ENCODE measurements at places on chromosomes 16 and 17.

DNA sequence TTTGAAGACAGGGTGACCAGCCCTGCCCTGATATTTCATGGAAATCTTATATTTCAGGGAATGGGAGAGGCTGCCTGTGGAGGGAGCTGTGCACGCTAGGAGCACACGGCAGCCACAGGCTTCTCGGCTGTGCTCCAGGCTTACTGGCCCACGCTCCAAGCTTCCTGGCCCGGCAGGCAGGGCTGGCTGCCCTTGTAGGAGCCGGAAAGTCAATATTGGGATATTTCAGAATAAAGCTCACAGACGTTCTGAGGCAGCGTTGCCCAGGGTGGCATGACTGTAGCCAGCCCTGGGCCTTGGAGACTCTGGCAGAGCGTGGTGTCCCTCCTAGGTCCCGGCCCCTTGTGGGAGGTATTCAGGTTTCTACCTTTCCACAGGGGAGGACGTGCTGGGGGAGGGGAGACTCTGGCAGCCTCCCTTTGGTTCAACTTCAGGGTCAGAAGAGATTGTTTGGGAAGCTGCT is 95.6 kb downstream of the NPIPB11 start:
- no peak for DNase-seq

- no peak for DNase-seq
Observed at GRCh38 chr17:61806081-61806828, 57.1 kb downstream of the BRIP1 start.

GRCh38 chr16:3564130-3564888 is 12.9 kb downstream of the NLRC3 start:
- DNase-seq = no peak

GRCh38 chr17:50502301-50502990 is 5.8 kb upstream of the MYCBPAP start:
- no peak for DNase-seq

- no peak for DNase-seq
Observed at GRCh38 chr17:44539673-44540072, 17.6 kb upstream of the FZD2 start.

DNA sequence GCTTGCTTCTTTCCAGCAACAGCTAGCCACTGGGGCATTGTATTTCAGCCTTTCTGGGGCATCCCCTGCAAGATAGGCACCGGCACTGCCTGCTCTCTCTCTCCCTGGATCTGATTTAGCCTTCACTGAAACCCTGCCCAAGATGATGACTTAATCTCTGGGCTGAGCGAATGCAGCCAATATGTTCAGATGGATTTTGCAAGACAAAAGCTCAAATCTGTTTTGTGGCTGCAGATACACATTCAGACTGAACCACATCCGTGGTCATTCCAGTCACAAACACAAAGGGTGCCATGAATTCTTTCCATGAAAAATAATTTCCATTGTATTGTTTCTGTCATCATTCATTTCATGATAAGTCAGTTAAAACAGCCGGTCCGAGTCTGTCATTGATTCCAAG is 24.2 kb downstream of the SOST start:
- DNase-seq = no peak

DNA sequence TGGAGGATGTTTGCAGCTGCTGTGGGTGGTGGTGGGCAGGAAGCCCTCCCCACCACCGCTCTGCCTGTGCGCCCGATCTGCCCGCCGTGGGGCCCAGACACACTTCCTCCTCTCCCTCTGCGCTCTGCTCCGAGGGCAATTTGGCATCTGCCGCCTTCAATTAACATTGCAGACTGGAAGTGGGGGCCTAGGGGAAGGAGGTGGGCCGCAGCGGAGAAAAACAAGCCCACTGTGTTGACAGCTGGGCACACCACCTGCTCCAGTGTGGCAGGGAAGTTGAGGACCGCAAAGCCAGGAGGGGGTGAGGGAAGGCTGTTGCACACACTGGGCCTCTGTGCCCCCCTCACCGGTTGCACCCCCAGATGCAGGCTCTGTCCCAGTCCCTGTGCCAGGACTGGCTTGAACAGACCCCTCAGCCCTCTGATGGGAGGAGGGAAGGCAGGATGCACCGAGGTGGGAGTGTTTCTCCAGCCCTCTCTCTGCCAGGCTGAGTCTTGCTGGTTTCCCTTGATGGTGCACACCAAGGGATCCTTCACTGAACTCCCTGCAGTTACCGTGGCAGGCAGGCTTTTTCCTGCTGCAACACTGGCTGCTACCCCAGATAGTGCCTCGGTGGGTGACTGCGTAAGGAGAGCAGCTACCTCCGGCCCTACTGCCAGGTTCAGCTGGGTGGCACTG is 72.8 kb upstream of the MED9 start:
- peak; percentile 44 for DNase-seq

GRCh38 chr17:81427173-81428120 is 32.2 kb downstream of the BAHCC1 start:
- no peak for DNase-seq

DNA sequence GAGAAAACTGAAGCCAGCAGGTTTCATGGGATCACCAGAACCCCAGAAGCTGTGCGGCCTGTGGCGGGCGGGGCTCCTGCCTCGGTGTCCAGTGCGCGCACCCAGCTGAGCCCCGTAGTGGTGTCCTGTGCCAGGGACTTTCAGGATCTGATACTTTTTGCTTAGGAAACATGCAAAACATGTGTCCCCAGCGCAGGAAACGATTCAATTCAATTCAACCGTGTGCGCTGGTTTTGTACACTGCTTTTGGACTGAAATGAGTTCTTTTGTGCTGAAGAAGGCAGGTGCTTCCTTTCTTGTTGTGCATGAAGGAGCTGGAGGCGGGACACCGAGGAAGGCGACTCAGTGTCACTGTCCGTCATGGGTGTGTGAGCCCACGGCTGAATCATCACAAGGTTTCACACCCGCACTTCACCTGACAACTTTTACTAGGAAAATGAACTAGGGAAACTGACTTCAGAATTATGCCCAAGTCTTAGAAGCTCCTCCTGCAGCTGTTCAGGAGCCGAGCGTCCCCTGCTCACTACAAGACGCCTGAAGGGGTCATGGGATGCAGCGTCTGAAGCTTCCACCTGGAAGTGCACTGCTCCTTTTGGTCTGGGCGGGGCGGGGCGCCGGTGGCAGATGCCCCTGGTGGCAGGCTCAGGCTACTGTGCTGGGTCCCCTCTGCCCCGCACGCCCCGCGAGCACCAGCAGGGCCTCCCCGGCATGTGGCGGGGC is 31.4 kb upstream of the ZNF750 start:
- no peak for DNase-seq

DNA sequence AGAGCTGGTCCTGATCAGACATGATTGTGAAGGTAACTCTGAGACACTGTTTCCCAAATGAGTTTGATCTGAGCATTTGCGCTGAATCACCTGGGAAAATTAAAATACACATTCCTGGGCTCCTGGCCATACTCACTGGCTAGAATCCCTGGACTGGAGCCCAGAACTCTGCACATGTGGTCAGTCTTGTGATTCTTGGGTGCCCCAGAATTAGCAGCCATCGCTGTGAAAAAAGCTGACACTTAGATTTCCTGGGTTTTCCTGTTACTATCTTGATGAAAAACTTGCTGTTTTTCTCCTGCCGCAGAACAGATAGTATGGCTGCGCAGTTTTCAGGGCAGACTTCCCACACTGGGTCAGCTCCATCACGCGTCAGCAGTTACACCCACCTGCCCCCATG is 24.6 kb downstream of the NECAB2 start:
- no peak for DNase-seq

GRCh38 chr17:51013322-51013721 is 107.3 kb downstream of the SPAG9 start:
- no peak for DNase-seq

DNA sequence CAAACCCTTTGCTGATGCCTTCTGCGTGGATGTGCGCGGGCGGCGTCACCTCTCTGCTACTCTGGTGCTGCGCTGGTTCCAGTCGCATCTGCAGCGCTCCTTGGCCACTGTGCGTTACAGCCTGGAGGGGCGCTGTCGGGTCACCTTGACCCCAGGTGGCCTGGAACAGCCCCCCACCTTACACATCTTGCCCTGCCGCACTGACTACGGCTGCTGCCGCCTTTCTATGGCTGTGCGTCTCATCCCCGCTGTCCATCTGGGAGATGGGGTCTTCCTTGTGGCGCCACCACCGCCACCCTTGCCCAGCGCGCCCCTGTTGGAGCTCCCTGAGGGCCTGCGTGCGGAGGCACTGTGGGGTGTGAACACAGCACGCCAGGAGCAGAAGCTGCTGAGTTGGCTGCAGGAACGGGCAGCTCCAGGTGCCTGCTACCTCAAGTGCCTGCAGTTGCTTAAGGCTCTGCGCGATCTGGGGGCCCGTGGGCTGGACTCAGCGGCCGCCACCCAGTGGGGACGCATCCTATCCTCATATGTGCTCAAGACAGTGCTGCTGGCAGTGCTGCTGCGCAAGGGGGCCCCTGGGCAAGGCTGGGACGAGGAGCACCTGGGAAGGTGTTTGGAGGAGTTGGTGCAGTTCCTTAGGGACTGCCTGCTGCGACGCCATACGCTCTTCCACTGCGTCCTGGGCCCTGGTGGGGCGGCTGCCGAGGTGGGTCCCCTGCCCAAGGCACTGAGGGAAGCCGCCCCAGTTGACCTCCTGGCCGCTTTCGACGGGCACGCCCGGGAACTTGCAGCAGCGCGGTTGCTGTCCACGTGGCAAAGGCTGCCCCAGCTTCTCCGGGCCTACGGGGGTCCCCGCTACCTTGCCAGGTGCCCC is 1.6 kb downstream of the ITPRIPL2 start:
- DNase-seq = no peak

DNA sequence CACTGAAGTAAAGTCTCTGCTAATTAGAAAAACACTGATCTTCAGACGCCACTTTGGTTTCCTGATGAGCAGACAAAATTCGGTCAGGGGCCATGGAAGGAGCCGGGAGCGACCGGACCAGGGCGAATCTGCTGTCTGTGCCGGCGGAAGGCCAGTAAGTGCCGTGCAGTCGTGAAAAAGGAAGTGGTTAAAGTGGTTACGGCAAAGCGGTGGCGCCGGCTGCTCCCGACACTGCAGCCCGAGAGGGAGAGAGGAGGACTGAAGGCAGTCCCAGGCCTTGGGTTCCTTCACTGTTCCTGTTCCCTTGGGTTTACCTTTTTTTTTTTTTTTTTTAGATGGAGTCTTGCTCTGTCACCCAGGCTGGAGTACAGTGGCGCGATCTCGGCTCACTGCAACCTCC is 17.3 kb upstream of the HEXD start:
- DNase-seq = no peak

- DNase-seq = no peak
Observed at GRCh38 chr17:14299280-14300141, 1.4 kb upstream of the HS3ST3B1 start.

DNA sequence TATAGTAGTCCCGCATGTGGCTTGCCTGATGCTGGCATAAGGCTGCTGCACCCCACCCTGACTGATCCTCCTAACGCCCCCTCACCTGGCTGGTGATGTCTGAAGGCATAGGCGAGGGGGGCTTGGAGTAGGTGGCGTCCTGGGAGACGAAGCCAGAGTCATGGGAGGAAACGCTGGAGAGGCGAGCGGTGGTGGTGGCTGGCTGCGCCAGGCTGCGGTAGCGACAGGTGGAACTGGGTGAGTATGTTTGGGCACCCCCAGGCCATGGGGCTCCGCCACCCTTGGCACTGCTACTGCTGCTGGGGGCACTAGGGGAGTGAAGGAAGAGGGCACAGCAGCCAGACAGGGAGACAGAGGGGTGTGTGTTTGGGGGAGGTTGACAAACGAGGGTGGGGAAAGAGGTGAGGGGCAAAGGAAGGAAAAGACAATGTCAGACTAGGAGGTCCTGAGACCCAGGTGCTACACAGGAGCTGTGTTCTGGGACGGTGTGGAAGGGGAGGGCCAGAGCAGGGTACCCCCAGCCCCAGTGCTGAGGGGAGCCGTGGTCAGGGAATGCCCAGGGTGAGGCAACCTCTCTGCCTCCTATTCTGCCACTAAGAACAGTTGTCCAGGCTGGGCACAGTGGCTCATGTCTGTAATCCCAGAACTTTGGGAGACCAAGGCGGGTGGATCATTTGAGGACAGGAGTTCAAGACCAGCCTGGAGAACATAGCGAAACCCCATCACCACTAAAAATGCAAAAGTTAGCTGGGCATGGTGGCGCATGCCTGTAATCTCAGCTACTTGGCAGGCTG is 11.4 kb downstream of the MTSS2 start:
- DNase-seq = no peak

DNA sequence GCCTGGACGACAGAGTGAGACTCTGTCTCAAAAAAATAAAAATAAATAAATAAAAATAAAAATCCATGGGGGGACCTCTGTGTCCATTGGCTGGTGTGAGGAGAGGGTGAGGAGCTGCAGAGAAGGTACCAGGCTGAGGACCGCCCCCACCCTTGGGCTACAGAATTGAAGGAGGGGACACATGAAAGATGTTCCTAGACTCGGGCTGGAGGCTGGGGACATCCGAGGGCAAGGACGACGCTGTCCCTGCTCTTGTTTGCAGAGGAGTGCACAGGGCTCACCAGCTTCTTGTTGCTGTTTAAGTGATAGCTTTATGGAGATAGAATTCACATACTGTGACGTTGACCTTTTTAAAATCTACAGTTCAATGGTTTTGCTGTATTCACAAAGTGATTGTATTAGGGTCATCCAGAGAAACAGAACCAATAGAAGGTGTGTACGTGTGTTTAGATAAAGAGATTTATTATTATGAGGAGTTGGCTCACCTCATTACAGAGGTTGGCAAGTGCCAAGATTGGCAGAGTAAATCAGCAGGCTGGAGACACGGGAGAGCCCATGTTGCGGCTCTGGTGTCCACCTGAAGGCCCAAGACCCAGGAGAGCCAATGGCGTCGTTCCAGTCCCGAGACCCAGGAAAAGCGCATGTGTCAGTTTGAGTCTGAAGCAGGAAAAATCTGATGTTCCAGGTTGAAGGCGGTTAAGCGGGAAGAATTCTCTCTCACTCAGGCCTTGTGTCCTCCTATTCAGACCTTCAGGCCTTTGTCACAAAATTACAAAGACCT is 320.7 kb downstream of the SEC14L1 start:
- DNase-seq = no peak

DNA sequence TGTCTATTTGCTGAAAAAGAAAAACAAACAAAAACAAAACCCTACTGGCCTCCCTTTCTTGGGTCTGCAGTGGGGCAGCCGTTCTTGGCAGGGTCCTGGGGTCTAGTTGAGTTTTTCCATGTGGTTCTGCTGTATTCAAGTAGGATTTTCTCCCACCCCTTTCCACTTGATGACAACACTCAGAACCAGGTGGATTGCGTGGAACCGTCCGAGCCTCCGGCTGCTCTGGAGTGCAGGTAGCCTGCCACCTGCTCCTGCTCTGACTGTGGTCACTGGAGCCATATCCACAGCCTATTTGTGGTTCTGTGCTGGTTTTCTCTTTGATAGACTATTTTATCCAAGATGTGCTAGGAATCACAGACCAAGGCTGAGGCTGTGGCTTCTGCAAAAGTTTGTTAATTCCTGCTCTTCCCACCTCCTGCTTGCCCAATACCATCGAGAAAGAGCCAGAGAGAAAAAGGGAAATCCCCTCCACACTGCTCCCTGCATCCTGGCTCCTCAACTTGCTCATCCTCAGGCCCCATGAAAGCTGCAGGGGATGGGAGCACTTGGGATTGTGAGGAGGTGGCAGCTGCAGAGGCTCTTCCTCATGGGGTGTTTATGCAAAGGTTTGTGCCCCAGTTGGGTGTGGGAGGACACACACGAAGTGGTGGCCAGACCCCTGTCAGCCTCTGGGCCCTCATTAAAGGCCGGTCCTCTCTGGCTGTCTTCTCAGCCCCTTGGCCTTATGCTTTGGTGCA is 377.8 kb upstream of the TNRC6C start:
- DNase-seq = no peak

GRCh38 chr16:74019612-74020011 is 277.0 kb upstream of the PSMD7 start:
- no peak for DNase-seq
